Urinary bladder (tissue), 4 donors: ENCODE measurements at places on chromosomes 7 and 10.
A peak's percentile ranks its signal among the peaks of the same experiment; 100 is the strongest.

DNA sequence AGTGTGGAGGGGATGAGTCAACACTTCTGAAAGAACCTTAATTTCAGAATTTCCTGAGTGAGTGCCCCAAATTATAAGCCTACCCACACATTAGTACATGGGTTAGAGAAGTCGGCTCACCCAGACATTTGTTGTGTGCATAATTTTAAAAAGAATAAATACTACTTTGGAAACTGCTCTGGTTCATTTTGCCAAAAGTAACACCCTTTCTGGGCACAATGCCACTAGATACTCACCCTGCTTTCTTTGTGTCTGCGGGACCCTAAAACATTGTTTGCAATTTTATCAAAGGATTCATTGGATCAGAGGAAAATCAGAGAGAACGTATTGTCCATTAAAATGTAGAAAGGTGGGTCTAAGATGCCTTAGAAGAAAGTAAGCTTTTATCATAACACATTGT, 245.5 kb upstream of the NRP1 start:
- no peak for DNase-seq

GRCh38 chr7:28104811-28105210, 75.8 kb downstream of the JAZF1 start:
- no peak for DNase-seq

DNA sequence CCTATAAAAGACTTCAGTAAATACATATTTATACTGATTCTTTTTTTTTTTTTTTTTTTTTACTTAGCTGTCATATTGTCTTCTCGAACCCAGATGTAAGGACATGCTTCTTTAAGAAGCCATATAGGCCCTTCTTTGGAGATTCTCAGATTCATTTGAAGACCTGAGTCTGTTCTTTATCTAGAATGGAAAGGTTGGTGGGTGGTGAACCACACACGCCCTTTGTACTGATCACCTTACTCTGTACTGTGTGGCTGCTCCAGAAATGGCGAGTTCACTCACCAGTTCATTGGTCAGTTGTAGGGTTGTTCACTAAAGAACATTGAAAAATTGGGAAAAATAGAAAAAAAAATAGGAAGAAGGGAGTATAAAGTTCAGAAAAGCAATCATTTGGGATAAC, 32.5 kb downstream of the LANCL2 start:
- no peak for DNase-seq

DNA sequence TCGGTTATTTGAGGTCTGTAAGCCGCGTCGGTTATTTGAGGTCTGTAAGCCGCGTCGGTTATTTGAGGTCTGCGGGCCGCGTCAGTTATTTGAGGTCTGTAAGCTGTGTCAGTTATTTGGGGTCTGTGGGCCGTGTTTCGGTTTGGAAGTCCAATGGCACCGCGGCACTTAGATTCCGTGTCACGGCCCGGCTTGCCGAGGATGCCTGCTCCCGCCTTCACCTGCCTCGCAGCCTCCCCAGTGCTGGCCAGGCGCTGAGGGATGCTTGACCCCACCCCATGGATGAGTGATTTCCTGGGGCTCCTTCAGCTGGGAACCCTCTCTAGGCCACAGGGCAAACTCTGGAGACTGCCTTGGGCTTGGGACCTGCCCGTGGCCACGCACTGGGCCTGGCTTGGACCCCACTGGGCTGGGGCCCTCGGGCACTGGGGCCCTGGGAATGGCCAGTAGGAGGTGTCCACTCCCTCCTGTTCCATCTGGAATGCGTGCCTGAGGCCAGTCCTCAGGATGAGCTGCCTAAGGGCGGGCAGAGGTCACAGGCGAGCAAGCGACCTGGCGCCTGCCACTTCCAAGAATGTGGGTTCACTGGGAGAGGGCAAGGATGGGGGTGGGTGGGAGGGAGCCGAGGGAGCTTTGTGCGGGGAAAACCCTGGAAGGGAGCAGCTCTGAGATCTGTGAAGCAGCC, 25.6 kb downstream of the ADGRA1 start:
- no peak for DNase-seq

DNA sequence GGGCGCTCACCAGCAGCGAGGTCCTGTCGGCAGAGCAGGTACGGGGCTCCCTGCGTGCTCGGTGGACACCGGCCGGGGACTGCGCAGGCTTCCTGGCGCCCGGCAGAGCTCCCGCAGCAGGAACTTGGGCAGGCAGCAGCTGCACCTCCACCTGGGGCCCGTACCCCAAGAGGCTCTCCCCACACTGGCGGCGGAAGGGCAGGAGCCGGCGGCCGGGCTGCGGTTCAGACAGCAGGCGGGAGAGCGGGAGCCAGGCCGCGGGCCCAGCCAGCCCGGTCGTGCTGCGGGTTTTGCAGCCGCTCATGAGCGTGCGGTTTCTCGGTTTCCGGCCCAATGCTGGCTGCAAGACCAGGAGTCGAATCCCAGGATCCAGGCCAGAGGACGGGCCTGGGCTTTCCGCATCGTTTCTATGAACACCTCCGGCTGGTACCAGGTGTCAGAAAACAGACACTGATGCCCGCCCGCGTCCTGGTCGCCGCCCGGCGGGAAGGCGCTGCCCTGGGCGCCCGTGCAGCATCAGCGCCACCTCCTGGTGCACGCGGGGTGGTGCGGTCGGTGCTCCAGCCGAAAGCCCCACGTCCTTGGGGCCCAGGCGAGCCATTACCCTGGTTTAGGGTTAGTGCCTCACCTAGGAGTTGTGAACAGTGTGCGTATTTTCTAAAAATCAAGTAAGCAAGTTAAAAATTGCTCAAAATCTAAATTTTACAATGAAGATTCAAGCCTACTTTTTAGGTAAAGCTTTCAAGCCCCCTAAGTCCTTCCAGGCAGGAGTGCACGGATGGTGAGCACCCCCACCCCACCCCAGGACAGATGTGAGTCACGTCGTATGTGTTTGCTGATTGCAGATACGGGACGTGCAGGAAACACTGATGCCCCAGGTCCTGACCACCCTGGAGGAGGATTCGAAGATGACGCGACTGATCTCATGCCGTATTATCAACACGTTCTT, 47.4 kb upstream of the PRKAR1B start:
- DNase-seq: no peak

DNA sequence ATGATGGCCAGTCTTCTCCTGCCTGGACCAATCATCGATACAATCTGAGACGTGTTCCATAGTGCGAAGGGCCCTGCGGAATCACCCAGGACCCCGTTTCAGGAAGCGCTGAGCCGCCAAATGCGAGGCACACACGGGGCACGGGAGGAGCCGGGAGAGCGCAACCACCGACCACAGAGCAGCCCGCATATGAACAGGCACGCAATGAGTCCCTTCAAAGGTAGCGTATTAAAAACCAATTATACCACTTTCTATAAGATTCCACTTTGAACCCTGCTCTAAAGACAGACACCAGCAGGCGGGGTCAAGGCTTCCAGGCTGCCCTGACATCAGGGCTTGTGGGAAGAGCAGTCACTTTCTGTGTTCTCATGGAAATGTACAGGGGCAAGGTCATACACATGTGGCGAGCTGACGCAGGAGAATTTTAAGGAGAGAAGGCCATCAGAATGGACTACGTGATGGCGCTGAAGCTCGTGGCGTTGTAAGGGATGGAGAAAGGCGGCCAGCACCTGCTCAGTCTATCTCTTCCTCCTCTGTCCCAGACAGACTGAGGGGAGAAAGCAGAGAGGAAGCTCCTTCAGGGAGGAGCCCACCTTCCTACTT, 46.2 kb downstream of the AMZ1 start:
- no peak for DNase-seq

DNA sequence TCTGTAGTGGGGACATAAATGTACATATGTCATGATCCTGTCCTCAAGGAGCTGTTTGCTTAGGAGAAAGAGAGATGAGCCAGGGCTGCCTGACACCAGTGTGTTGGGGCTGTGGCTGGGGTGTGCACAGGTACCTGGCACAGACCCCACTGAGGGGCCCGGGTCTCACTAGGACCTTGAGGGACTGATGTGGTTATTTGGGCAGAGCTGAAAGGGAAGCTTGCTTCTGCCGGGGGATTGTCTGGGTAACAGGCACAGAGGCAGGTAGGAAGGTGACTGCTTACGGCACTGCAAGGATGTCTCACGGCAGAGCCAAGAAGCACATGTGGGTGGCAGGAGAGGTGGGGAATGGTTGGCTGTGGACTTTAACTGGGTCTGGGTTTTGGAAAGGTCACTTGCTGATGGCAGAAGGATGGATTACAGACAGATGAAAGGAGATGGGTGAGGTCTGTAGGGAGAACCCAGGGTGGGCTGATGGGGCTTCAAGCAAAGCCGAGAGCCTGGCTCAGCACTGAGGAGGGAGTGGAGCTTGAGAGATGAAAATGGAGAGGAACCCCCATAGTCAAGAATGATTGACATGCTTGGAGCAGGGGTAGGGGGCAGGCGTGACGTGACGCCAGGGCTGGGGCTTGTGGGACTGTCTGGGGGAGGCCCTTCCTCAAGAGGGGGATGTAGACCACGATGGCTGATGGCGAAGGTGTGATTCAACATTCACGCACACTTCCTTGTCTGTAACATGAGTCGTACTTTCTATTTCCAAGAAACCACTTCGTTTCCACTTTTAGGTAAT, 207.7 kb upstream of the SHH start:
- DNase-seq: no peak

DNA sequence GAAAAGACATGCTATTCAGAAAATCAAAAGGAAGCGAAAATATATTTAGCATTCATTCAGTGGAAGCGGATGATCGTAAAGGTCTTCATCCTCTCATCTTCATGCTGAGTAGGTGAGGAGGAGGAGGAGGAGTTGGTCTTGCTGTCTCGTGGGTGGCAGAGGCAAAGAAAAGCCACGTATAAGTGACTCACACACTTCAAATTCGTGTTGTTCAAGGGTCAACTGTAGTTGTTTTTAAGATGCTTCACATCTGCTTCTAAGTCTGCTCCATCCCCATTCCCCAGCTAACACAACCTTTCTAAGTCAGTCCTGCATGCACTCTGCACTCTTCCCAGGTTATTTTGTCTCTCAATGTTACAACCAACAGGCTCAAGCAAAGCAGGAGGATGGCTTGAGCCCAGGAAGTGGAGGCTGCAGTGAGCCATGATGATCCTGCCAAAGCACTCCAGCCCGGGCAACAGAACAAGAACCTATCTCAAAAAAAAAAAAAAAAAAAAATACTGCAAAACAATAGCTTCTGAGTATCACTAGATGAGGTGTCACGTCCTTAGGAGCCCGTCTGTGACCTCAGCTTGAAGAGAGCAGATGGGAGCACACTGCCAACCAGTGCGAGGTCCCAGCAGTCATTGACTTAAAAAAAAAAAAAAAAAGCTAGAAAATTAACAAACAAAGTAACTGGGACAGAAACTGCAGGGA, 70.5 kb downstream of the SFMBT2 start:
- no peak for DNase-seq

- DNase-seq: no peak
Observed at GRCh38 chr10:106182542-106182941, 982.0 kb downstream of the SORCS1 start.

- no peak for DNase-seq
Observed at GRCh38 chr7:8382004-8382730, 51.2 kb upstream of the NXPH1 start.

GRCh38 chr10:8985651-8986050, 931.2 kb downstream of the GATA3 start:
- DNase-seq: no peak

GRCh38 chr10:102831322-102832071, 5.7 kb downstream of the CYP17A1 start:
- DNase-seq: no peak

DNA sequence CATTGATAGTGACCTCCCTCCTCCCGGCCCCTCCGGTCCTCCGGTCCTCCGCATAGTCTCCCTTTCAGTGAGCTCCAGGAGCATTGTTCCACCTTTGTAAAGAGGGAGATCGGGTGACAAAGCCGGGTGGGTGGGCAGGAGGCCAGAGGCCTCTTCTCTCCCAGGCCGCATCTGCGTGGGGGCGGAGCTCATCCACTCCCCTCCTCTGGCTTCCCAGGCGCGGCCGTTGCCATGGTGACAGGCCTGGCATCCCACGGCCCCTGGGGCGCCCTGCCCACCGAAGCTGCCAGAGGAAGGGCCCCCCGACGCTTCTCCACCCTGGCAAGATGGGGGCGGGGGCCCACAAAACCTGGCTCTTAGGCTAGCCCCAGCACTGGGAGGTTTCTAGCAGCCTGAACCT, 4.4 kb upstream of the FZD9 start:
- no peak for DNase-seq

GRCh38 chr10:53023411-53023810, 250.8 kb upstream of the MBL2 start:
- no peak for DNase-seq

DNA sequence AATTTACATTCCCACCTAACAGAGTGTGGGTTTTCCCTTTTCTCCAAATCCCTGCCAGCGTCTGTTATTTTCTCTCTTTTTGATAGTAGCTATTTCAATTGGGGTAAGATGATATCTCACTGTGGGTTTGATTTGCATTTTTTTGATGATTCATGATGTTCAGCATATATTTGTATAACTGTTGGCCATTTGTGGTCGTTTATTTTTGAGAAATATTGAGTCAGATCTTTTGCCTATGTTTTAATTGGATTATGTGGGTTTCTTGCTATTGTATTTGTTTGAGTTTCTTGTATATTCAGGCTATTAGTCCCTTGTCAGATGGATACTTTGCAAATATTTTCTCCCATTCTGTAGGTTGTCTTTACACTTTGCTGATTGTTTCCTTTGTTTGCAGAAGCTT, 193.8 kb downstream of the ABCA13 start:
- no peak for DNase-seq

DNA sequence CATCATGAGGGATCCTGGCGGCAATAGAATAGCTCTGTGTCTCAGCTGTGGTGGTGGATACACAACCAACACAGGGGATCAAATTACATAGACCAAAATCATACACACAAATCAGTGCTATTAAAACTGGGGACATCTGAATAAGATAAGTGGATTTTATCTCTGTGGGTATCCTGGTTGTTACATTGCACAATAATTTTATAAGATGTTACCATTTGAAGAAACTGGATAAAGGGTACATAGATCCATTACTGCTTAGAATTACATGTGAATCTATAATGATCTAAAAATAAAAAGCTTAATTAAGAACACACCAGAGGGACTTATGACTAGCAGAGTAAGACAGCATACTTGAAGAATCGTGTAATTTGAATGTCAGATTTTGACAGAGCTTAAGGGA, 8.2 kb upstream of the FAM3C start:
- no peak for DNase-seq

GRCh38 chr7:157402911-157403534, 66.2 kb downstream of the DNAJB6 start:
- DNase-seq: no peak

GRCh38 chr7:152854386-152854785, 94.8 kb downstream of the ACTR3B start:
- DNase-seq: no peak

- DNase-seq: no peak
Observed at GRCh38 chr7:138903186-138903820, 77.9 kb downstream of the KIAA1549 start.

- peak; percentile 28 for DNase-seq
Observed at GRCh38 chr7:108613147-108613948, 43.7 kb downstream of the DNAJB9 start.

- DNase-seq: no peak
Observed at GRCh38 chr7:77252506-77252905, 52.9 kb upstream of the FGL2 start.
